ENCODE measurements at places on chromosomes 3 and 15.

GRCh38 chr3:98902351-98902740, 851 bp upstream of the DCBLD2 start:
- no peak for DNase-seq

- no peak for DNase-seq
These were observed 55.2 kb downstream of the MGLL start for GRCh38 chr3:127767126-127767525.

DNA sequence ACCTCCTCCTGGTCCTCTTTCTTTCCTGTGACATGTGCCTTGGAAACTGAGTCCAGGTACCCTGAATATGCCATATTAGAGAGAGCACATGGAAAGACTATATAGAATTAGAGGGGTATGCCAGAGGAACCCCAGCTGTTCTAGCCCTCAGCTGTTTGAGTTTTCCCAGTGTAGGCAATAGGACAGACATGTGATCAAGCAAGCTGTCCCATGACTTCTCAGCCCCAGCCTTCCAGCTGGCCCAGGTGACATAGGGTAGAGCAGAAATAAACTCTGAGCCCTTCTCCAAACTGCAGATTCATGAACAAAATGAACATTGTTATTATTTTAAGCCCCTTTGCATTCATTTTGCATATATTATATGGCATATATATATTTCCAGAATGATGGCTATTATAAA, 118.7 kb downstream of the PPM1L start:
- no peak for DNase-seq

DNA sequence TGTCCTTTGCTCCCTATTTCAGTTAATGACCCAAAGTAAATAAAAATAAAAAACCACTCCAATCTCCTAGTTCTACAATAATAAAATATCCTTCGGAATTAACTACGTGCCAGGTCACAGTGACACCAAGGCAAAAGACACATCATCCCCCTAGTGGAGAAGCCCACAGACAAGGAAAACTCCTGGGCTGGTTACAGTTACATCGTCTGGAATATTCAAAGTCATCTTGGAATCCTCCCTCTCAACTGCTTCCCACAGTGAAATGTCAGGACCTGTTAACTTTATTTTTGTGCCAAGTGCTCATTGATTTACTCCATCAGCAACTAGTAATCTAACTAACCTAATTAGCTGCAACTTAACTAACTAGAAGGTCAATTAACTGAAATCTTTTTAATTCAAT, 349.3 kb downstream of the MAGI1 start:
- DNase-seq = no peak

DNA sequence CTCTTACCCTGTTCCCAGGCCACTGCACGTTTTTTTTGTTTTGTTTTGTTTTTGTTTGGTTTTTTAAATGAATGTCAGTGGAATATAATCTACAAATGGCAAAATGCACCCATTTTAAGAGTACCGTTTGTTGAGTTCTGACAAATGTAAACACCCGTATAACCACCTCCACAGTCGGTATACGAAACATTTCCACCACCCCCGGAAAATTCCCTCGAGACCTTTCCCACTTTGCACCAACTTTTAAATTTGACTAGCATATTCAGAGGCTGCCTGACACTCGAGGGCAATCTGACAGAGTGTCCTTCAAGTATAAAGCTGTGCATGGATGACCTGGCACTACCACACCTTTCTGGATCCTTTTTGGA, 613 bp upstream of the ARHGEF3 start:
- no peak for DNase-seq
